Stimulated activated CD8-positive, alpha-beta memory T cell treated with anti-CD3 and anti-CD28 coated beads, Interleukin-2, amount 100 ng/mL, for 1 hour (primary cell): ENCODE measurements at places on chromosomes 11 and 22.

GRCh38 chr11:130426223-130426836 is 2.1 kb downstream of the ADAMTS8 start:
- no peak for DNase-seq

- no peak for DNase-seq
Observed at GRCh38 chr22:50282361-50283155, 12.4 kb upstream of the MAPK11 start.

DNA sequence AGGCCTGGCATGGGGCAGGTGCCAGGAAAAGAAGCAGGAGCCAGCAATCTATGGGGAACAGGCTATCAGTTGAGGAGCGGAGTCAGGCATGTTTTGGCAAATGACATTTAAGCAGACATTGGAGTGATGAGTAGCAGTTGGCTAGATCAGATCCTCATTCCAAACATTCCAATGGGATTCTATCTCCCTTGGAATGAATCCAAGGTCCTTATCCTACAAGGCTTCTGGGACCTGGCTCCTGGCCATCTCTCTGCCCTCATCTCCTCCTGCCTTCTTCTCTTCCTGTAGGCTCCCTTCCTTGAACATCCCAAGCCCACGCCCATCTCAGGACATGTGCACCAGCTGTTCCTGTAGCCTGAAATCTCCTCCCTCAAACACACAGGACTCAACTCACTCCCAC is 1074.5 kb downstream of the TBC1D22A start:
- DNase-seq = no peak

DNA sequence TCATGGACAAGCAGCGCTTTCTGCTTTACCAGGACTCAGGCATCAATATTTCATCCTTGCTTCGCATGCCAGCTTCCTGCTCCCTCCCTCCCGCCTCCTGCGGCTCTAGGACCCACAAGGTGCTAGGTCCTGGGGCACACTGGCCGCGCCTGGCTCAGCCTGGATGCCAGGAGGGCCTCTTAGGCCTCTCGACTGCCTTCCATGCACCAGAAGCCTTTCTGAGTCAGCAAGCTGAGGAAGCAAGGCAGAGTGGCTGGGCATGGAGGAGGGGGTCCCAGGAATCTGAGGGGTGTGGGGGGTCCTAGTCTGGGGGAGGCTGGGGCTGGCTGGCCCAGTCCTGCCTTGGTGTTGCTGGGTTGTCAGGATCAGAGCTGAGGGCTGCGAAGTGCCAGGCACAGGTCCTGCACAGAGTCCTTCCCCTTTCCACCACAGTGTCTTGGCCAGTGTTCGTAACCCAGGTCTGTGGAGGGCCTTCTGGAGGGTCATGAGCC is 61.0 kb upstream of the THY1 start:
- DNase-seq = no peak

GRCh38 chr11:103904324-103904667 is 132.1 kb upstream of the DDI1 start:
- DNase-seq = no peak

DNA sequence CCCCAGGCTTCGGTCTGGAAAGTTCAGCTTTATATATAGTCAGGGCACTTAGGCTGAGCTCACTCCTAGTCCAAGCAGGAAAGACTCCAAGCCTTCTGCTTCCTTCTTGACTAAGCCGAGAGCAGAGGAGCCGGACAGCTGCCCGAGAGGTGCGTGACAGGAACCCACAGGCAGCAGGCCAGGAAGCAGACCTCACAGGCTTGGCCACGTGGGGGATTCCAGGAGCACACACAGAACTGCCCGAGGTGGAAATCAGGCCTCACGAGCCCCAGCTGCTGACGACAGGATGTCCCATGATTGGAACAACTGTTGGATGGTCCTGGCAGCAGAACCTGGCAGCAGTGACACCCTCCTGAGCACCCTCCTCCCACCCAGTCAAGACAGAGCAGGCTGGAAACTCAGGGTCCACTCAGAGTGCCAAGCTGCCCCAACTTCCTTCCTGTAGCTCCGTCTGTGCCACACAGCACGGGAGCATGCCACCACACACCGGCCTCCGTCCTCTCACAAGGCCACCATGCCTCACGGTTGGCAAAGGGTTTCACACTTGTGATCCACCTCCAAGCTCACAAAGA is 5.4 kb downstream of the PLA2G6 start:
- DNase-seq = no peak

- DNase-seq = no peak
Observed at GRCh38 chr11:48142889-48143288, 73.7 kb upstream of the OR4B1 start.

GRCh38 chr11:33706966-33707365 is 6.3 kb upstream of the C11orf91 start:
- DNase-seq = no peak

DNA sequence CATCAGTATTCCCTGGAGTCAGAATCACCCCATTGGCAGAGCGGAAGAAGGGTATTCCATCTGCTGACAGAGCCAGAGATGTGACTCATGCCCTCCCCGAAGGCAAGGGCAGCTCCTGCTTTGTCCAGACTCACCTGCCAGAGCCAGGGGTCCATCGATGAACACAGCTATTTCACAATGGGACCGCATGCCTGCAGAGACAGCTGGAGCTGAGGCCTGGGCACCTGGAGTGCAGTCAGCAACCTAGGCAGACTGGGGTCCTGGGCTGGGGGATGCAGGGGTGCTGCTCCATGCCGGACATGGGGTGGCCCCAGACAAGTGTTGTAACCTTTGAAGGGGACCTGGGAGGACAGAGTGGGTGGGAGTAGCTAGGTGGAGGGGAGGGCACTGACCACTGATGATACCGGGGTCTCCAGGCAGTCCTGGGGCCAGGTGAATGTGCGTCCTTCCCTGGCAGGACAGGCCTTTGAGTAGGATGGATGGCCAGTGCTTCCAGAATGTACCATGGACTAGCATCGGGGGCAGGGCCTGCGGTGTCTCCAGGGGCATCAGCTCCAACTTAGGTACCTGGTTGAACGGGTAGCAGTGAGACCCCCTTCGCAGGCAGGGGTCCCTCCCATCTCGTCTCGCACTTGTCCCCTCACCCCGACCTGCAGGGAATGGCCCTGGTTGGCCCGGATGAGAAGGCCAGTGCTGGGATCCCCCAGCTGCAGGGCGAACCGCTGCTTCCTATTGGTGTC is 1.7 kb downstream of the TRPT1 start:
- DNase-seq = no peak

DNA sequence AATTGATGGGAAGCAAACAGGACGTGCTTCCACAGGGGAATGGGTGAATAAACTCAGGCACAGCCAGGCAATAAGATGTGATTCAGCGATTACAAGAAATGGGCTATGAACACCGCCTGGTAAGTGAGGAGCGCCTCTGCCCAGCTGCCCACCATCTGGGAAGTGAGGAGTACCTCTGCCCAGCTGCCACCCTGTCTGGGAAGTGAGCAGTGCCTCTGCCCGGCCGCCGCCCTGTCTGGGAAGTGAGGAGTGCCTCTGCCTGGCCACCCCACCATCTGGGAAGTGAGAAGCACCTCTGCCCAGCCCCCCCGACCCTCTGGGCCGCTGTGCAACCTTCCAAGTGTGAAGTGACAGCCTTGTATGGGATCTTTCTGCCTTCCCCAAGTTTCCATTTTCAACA is 73.2 kb upstream of the PRR5 start:
- DNase-seq = no peak

DNA sequence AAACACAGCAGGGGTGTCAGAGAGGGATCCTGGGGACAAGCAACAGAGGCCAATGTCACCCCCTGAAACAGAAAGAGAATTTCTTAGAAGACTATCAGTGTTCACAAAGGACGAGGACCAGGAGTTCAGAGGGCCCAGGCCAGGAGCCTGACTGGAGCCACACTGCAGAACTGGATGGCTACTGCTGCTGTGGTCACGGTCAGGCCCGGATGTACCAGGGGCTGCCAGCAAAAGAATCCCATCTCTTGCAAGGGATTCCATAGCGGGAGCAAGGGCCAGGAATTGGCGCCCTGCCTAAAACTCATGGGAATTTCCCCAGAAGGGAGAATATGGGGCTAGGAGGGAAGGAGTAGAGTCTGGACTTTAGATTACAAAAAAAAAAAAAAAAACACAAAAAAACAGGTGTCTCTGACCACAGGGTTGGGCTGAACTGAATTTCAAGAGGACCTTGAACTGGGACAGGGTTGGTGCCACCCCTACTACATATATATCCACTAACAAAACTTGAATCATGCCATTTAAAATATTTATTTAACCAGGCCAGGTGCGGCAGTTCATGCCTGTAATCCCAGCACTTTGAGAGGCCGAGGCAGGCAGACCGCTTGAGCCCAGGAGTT is 15.7 kb upstream of the KCTD14 start:
- DNase-seq = no peak

DNA sequence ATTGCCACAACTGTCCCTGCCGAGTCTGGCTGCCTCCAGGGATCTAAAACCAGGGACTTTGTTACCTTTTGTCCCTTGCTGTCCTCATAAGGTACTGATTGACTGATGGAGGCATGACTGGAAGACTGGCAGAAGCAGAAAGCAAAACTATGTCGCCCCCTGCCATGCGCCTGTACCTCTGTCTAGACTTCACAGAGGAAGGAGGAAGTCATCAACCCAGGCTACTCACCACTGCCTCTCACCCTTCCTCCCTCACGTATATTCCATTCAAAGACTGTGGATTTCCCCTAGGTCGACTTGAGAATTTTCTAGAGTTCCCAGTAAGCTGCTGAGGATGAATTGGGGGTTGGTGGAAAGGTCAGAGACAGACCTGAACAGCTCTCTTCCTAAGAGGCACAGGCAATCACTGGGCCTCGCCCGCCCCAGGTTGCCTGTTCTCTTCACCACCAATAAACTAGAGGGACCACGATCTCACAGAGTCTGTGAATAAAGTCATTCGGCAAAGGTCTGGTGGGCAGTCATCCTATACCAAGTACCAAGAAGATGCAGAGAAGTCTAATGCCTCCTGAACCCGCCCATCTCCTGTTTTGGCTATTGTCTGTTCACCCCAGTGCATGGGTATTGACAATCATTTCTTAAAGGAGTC is 27.5 kb upstream of the CHST1 start:
- no peak for DNase-seq

DNA sequence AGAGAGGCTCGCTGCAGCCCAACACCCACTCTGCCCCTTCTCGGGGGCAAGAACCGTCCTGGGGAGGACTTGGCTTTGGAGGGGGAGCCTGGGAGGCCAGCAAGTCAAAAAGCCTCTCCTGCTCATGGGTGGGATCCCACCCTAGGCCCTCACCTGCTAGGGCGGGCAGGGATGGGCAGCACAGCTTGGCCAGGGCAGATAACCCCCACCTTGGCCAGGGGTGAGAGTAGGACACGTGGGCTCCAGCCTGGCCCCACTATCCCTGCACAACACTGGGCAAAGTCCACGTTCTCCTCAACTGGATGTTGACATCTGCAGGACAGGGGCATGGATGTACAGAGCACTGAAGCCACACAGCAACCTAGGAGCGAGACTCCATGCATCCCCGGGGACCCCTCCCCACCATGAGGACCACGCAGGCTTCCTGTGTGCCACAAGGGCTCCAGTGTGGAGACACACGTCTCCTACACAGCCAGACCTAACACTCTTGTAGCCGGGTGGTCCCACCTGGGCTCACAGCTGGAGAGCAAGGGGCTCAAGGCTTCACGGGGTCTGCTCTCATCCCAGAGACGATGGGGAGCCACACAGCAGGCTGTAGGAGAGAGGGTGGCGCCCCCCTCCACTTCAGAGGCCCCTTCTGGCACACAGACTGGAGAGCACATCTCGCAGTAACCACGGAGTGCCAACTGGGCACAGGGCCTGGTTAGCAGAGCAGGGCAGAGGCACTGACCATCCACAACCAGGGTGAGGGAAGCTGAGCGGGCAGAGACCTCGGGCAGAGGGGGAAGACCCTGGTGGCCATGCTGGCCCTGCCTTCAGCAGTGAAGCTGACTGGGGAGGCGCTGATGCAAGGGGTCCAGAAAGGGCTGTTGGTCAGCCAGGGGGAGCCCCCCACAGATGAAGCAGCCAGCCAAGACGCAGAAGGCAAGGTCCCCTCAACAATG is 171.1 kb downstream of the CRYBB2 start:
- no peak for DNase-seq

DNA sequence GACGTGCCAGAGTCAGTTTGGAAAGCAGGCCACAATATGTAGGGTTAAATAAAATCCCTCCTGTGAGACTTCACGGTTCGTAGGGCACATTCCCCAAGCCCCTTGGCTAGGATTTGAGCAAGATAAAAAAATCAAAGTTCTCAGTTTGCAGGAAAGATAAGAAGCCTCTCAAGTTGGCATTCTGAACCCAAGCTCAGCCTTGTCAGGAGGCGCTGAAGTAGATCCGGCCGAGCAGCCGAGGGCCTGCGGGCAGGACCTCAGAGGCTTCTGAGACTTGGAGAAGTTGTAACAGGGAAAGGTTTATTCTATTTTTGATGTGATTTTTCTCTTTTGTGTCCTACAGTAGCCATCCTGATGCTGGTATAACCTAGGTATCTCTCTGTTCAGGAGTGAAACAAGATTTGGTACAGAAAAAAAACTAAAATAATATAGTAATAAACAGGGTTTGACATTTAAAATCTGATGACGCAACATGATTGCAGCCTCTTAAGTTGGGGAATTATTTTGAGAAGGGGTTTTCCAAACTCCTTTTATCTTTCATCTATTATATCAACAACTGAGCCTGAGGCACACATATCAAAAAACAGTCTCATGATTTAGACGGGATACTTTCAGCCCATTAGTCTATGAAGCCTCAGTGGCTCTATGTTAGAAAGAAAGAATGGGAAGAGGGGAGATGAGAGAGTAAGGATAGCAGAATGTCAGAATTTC is 10.1 kb downstream of the PATE2 start:
- no peak for DNase-seq

- DNase-seq = no peak
Observed at GRCh38 chr11:124769806-124770774, 8.0 kb upstream of the ESAM start.
